ENCODE measurements at places on chromosomes 1 and 21.

DNA sequence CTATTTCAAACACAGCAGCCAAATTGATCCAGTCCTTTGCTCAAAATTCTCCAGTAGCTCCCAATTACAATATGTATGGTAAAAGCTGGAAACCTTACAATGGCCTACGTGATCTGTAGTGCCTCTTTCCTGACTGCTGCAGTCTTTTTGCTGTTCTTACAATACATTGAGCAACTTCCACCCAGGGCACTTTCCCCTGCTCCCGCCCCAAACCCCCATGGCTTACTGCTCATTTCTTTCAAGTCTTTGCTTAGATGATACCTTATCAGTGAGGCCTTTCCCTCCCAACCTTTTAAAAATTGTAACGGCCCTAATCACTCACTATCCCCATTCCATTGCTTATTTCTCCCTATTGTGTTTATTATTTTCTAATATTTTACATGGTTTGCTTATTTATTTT is 43.9 kb upstream of the APOBEC4 start:
- DNase-seq: no peak

DNA sequence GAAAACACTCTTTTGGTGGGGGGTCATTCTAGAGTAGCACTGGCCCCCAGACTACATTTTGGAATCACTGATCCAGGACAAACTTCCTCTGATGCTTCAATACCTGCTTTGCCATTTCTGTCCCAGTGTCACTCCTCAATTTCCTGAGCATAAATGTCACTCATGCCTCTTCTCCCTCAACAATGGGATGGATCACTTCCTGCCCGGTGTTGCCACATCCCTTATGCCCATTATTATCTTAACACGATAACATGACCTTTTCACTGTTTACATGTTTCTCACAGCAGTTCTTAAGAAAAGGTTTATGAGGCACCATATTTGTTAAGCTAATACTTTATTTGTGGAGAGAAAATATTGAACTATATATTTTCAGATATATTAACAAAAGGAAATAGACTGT is 3.9 kb upstream of the ITLN1 start:
- no peak for DNase-seq

GRCh38 chr1:115466433-115466832 is 128.4 kb upstream of the NGF start:
- no peak for DNase-seq

DNA sequence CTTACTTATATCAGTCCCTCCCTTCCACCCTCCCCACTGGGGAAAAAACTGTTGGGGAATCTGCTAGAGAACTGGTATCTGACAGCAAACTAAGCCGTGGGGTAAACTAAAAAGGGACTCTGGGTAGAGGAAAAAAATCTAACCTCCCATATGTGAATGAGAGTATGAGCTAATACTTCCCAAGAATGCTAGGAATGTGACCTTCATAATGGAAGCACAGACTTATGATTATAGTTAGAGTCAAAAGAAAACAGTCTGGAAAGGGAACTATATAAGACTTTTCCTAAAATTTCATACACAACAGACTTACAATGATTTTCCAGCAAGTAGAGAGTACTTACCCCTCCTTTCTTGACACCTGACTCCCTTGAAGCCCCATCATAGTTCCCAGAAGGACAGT is 23.0 kb upstream of the RBBP5 start:
- DNase-seq: no peak

DNA sequence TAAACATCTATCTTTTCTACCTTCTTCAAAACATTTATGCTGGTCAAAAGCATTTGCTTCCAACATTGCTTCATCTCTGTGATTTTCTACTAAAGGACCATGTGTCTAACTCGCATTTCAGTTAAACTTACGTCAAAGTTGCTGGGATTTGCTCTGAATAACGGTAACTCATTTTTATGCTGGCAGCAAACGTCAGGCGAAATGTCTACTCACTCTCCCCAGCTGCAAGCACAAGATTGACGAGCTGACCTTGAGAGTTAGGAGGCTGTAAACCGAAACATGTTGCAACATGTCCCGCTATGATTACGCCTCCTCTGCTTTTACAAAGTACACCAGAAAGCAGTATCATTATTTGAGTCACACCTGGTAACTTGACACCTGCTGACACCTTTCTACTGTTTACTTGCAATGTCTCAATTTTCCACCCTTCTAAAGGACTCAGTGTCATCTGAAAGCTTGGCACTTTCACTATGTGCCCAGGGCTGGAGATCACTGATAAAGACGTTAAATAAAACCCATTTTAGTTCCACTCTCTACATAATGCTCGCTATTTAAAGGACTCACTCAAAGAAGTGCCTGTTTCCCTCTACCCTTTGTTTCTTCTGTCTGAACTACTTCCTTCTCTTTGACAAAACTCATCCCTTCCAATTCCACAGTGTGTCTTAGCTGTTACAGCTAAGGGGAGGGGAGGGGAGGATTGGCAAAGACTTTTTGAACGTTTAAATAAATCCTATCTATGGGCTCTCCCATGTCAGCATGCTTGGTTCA is 111.9 kb downstream of the PTPN14 start:
- DNase-seq: peak; percentile 39

- no peak for DNase-seq
Observed at GRCh38 chr1:46708121-46708520, 10.8 kb downstream of the EFCAB14 start.

GRCh38 chr1:200491103-200491502 is 81.3 kb upstream of the ZNF281 start:
- no peak for DNase-seq

GRCh38 chr1:205777994-205778393 is 2.7 kb upstream of the RAB29 start:
- no peak for DNase-seq

DNA sequence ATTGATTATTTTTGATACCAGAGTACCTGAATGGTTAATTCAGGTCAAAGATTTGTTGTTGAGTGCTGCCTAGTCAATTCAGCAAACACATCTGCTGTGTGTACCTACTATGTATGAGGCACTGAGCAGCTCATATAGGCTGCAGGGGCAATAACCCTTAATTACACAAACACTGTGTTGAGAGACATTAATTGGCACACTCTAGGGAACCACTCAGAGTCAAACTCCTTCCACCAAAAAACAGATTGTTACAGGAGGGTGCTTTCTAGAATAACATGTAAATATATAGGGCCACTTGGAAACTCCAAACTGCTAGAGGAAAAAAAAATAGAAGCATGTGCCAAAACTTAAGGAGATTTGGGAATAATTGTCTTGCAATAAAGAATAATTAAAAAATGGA is 31.3 kb downstream of the UBE2U start:
- no peak for DNase-seq

DNA sequence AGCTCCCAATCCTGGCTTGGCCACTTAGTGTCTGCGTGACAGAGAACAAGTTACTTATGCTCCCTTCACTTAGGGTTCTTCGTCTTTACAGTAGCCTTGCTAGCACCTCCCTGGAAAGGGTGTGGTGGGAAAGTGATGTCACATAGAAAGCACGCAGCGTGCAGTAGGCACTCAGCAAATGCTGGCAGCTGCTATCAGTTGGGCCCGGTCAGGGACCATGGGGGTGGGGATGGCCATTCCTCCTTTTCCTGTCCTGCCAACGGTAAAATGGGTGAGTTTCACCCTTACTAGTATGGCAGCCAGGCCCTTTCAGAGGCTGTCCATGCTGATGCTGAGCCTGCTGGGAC is 6.2 kb upstream of the KCNA10 start:
- no peak for DNase-seq

DNA sequence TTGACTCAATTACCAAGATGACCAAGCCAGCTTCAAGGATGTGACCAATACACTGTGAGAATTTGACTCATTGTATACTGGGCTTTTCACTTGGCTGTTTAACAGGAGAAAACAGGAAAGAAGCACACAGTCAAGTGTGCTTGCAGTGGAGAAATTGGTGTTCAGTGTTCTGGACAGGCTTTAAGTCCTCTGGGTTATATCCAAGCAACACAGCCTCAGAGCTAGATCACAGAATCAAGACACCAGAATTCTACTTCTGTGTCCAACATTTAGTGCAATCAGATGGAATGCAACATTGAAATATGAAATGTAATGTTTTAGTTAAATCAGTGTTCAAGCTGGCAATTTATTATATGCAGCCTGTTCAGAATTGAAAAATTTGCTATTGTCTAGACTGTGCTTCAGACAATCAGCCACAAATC is 694.4 kb downstream of the LTN1 start:
- no peak for DNase-seq

GRCh38 chr1:222290866-222291265 is 257.0 kb downstream of the HHIPL2 start:
- no peak for DNase-seq

DNA sequence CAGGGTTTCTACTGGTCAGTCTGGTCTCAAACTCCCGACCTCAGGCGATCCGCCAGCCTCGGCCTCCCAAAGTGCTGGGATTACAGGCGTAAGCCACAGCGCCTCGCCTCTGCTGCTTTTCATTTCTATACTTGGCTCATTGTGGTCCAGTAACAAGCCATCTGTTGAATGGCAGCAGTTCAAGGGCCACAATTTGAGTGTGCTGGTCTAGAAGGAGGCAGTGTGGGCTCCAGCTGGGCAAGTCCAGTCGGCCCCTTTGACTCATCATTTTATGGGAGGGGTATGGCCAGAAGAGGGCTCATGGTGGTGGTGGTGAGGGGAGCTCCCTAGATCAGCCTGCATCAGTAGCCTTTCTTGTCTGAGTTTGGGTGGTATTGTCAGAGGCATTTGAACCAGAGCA is 33.2 kb downstream of the ATP8B2 start:
- no peak for DNase-seq

DNA sequence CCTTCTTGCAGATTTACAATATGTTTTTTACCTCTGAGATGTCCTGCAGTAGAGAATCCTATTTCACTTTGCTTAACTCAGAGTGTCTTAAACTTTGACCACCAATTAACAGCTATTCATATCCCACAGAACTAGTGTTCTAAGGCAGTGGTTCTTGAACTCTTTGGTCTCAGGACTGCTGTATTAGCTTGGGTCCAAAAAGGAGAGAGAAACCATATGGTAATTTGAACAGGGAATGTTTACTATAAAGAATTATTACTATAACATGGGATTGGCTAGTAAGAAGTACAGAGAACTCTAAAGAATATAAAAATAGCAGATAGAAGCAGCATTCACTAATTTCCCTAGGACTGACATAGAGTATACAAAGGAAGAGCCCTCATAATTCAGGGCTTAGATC is 31.6 kb downstream of the FAM177B start:
- DNase-seq: no peak

- no peak for DNase-seq
Observed at GRCh38 chr21:26391166-26391565, 181.9 kb downstream of the CYYR1 start.

DNA sequence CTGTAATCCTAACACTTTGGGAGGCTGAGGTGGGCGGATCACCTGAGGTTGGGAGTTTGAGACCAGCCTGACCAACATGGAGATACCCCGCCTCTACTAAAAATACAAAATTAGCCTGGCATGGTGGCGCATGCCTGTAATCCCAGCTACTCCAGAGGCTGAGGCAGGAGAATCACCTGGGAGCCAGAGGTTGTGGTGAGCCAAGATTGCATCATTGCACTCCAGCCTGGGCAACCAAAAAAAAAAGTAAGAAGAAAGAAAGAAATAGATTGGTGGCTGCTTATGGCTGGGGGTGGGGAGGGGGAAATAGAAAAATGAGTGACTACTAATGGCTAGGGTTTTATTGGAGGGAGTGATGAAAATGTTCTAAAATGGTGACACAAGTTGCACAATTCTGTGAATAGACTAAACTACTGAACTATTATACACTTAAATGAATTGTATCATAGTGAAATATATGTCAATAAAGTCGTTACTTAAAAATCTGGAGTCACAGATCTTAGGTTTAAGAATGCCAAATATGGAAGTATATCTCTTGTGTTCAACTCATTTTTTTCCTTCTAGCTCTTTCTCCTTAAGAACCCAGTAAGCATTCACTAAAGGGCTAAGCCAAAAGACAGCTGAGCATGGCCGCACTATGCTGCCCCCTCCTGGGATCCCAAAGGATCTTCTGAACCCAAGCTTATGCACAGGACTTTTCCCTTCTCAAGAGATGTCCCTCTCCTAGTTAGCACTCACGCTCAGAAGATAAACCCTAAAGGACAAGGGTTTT is 3.2 kb upstream of the NPL start:
- peak; percentile 63 for DNase-seq

DNA sequence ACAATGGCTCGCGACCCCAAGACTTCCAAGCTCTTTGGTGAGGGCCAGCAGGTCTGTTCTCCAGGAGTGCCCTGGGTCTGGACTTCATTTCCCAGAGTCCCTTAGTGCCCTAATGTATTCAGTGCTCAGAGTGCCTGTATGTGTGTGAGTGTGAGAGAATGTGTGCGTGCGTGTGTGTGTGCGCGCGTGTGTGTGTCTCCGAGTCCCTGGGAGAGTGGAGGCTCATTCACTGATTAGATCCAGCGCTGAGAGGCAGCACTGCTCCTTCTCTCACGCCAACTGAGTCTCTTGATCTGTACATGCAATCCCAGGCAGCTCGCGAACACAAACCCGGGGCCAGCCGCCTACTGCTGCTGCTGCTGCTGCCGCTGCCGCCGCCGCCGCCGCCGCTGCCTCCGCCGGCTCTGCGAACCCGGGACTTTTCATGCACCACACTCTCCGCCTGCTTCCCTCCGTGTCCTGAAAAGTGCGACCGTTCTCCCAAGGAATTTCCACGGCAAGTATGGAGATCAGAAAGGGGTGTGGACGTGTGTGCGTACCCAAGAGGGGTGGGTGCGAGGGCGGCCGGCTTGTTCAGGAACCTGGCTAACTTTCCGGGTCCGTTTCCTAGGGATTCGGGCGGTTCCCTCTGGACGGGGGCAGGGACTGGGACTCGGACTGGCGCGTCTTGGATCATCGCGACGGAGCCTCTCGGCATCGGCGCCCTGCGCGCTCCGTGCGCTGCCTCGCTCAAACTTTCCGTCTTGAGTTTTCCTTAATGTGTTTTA is at the start of gene RNF220:
Gene RNF220, plus strand, starts transcription at position 225 of the 767 bp plus-strand sequence.
- DNase-seq: peak; percentile 28

GRCh38 chr21:41769933-41770332 is 3.1 kb upstream of the RIPK4 start:
- no peak for DNase-seq

- DNase-seq: no peak
Observed at GRCh38 chr1:25062621-25063255, 132.7 kb upstream of the RUNX3 start.

DNA sequence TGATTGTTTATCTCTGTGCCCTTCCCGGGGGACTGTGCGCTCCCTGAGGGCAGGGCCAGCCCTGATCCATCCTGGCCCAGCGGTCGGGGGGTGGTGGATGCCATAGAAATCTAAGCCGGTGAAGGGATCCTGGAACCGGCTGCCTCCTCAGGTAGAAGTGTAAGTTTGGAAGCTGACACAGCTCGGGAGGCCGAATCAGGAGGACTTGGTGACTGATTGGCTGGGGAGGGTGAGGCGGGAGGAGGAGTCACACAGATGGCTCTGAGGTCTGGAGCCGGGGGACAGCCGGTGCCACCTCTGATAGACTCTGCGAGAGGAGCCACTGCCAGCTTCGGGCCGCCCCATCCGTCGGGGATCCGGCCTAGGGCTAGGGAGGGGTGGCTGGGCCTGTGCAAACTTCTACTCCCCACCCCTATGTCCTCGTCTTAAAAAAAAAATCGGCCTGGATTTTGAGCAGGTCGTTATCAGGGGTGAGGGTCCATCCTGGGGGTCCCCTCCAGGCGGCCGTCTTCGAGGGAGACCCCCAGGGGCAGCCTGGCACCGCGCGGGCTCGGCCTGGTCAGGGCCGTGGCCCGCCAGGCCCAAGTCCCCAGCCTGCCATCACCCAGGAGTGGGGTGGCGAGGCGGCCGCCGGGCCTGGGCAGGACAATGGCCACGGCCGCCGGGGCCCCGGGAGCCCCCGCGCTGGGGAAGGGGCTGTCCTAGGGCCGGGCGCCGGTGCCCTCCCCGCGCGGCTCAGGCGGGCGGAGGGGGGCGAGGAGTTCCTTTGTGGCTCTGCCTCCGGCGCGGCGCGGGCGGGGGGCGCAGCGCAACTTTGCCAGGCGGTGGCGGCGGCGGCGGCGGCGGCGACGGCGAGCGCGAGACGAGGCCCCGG is 708 bp upstream of the ZNF362 start:
- no peak for DNase-seq

All from NCI-H187 (cell line).